ENCODE measurements at places on chromosomes 1 and 21. TPM values are rescaled to one million over a fixed set of nuclear protein-coding genes. Genes with fewer than 3 reads are reported as not detected.
A peak's percentile ranks its signal among the peaks of the same experiment; 100 is the strongest.

DNA sequence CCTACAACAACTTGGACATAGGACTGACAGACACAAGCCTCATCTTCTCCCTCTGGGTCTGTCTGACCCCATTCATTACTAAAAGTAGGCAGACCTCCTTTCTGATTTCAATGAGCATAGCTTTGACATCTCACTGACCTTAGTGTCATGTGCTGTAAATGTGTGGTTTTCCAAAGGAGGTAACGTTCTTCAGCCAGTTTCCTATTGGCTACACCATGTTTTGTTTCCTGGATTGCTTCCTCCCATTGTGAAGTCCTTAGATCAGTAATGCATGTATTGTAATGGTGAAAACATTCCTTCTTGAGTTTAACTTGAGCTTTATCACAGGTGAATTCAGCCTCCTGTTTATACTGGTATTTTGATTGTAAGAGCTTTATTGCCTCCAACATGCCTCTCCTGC, 20.6 kb downstream of the STXBP3 start:
- no peak for DNase-seq

DNA sequence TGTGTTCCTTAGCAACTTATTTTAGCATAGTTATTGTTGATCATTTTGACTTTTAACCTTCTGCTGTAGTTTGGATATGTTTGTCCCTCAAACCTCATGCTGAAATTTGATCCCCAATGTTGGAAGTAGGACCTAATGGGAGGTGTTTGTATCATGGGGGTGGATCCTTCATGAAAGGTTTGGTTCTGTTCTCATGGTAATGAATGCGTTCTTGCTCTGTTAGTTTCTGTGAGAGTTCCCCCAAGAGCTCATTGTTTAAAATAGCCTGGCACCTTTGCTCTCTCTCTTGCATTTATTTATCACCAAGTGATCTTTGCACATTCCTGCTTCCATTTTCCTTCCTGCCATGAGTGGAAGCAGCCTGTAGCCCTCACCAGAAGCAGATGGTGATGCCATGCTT, 372.1 kb upstream of the VAMP3 start:
- DNase-seq, result no peak

GRCh38 chr1:201584471-201585092, 45.7 kb downstream of the NAV1 start:
- no peak for DNase-seq

GRCh38 chr1:51559064-51559500, 40.0 kb upstream of the EPS15 start:
- DNase-seq, result no peak

RUNX3 gene
- not detected for total RNA-seq

DNA sequence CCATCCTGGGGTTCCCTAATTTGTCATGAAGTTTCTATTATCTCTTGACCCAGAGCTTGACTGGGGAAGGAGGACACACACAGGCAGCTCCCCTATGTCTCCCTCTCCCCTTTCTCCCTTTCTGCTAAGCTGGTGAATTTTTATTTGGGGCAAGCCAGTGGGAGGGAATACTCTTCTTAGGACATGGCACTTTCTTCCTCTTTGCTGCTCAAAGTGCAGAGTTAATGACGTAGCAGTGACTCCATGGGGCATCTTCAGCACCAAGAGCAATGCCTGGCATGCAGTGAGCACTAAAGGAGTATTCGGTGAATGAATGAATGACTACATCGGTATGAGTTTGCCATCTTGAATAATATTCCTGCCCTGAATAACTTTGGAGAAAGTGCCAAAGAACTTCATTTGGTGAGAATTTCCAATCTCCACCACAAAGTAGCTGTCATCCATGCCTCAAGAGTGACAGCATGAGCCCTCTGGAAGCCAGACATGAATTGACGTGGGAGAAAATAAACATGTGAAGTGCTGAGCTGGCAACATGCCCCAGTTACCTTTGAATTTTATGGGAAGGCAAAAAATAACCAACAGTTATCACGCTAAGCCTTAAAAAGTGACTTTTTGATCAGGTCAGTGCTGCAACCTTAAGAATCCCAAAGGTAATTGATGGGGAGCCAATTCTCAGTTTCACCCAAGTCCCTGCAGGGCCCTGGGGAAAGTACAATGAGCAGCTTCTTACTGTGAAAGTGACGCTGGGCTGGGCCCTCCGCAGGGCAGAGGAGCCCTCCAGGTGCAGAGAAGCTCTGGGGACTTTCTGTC, 22.1 kb upstream of the ATF3 start:
- DNase-seq, result no peak

GRCh38 chr1:161988413-161988812, 35.3 kb downstream of the OLFML2B start:
- no peak for DNase-seq

DNA sequence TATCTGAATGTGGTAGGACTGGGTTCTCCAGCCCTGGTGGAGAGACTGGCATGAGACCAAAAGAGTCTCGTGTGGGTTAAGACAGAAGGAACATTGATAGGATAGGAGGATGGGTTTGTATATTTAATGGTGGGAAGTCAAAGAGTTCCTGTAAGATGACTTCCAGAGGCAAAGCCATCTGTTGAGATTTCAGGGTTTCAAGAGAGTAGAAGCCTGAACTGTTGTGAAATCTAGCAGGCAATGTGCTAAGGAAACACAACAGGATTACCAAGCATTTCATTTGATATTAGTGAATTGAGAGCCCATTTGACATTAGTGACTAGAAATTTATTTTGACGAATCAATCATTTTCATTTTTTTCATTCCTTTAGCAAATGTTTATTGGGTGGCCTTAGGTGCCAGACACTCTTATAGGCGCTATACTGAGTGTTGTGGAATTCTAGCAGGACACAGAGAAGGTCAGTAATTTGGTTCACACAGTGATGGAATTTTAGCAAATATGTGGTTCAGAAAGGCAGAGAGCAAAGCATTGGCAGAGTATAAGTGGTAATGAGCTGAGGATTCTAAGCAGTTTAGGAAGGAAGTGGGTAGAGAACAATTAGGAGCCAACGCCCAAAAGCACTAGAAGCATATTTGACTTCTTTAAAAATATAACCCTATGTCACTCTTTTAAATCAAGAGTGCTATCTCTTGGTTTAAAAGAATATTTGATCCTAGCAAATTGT, 149.3 kb downstream of the AK5 start:
- DNase-seq, result no peak

DNA sequence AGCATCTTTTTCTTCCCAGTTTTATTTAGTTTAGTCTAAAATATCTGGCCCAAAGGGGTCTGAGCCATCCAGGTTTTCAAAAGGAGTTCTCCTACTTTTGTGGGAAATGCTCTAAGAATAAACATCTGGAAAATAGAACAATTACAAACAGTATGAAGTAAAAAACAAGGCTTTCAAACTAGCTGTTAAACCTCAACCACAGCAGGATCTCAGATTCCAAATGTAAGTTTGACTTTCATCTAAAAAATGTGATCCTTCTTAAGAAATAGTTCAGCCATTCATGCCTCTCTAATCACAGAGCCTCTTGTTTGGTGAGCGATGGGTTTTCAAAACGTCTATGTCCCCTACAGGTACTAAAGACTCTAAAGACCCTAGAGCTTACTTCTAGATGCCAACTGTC, 413.5 kb downstream of the DUSP10 start:
- no peak for DNase-seq

SPRR2F gene
- total RNA-seq, result not detected

- DNase-seq, result no peak
These were observed 367.6 kb downstream of the PTBP2 start for GRCh38 chr1:97089173-97089572.

DNA sequence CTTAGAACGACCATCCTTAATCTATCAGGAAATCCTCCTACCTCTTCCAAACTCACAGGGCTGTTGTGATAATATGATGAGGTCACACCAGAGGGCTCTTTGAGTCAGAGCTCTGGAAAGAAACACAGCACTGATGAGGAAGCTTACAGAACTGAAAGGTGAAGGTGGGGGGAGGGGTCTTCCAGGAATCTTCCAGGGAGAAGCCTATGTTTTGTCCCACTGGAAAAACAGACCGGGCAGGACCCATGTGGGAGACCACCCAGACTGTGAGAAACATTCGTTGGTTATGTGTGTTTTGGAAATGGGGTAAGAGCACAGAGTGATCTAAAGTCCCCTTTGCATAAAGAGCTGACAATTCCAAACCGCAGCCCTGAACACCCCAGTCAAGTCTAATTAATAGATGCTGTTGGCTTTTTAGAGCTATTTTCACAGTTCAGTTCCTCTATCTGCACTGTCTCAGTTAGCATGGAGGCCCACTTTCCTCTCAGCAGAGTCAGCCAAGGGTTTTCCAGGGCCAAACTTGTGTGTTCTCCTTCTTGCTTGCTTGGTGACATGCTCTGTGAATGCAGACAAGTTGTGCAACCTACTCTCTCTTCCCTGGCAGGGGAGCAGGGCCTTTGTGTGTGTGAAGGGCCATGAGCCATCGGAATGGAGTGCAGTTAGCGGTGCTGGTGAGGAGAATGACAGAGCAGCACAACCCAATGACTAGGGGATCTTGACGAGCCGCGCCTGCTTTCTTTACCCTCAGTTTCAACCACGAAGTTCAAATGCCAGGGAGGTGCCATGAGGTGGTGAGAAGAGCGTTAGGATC, 12.3 kb downstream of the PHLDA3 start:
- peak; percentile 91 for DNase-seq

LIN28A gene
- not detected for total RNA-seq

- no peak for DNase-seq
These were observed 56.9 kb downstream of the TIAM1 start for GRCh38 chr21:31287201-31287600.

GRCh38 chr21:37896788-37897187, 19.5 kb downstream of the KCNJ6 start:
- DNase-seq, result no peak

CLCA4 gene
- not detected for total RNA-seq

FCRL4 gene
- not detected for total RNA-seq

TNFRSF18 gene
- total RNA-seq, result 3.1 TPM

- DNase-seq, result no peak
These were observed 692.7 kb downstream of the LTN1 start for GRCh38 chr21:28299946-28300345.

CDCA8 gene
- total RNA-seq, result 60.0 TPM

DNA sequence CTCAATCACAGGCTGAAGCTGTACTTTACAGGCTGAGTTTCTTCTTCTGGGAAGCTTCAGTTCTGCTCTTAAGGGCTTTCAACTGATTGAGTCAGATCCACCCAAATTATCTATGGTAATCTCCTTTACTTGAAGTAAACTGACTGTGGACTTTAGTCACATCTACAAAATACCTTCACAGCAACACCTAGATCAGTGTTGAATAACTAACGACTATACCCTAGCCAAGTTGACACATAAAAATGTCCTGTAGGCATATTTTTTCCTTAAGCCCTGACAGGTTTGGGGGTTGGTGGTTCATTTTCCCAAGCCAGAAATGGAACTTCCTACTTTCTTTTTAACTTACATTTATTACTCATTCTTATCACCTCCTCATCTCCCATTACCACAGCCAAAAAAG, 42.9 kb upstream of the PRKACB start:
- DNase-seq, result no peak

DNA sequence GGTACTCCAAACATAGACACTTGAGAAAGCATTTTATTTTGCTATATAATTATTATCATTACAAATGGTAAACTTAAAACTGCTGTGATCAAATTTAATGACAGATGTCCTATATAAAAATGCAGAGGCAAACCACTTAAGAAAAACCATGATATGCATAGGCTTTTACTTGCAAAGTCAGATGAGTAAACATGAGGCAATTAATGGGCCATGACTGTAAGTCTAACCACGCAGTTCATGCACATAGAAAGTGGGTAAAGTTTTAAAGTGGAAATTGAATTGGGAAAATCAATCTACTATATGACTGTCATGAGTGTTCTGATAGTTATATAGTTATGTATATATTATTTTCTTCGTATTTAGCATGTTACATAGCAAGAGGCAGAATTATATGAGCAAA, 219.2 kb downstream of the PTPRC start:
- no peak for DNase-seq

DNA sequence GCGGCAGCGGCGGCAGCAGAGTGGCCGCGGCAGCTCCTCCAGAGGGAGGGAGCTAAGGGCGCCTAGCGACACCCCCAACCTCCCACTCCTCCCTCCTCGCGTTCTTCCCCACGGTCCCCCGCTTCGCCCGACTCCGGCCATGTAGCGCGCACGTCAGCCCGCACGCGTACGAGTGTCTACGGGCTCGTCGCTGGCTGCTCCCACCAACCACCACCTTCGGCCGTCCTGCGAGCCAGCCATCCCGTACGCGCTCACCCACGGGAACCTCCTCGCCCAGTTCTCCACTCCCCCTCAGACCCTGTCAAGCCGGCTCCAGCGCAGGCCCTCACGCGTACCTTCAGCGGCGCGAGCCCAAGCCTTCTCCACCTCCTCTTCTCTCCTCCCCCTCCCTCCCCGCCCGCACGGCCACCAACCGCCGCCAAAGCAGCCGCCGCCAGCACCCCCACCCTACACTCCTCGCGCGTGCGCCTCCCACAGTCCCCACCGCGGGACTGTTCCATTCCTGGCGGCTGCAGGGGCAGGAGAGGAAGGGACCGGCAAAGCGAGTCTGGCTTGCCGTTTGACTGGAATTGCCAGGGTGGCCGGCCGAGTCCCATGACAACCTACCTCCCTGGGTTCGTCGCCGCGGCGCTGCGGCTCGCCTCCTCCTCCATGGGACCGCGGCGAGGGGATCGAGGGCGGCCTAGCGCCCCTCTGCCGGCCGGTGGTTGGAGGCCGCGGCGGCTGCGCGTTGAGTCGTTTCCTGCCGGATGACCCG, at the start of gene YY1AP1:
TSS of gene YY1AP1 (minus strand) at position 451 of the 757 bp plus-strand sequence. CDS start 8,338 bp downstream, outside the sequence.
- no peak for DNase-seq

- peak; percentile 32 for DNase-seq
These were observed 85.7 kb downstream of the NRDC start for GRCh38 chr1:51792864-51793263.

OPTC gene
- total RNA-seq, result not detected

IFI44 gene
- total RNA-seq, result 1.3 TPM

GRCh38 chr1:43853161-43853921, 80.3 kb upstream of the ARTN start:
- DNase-seq, result no peak

- DNase-seq, result peak; percentile 10
These were observed 43.7 kb upstream of the RNF11 start for GRCh38 chr1:51192213-51192843.

DNA sequence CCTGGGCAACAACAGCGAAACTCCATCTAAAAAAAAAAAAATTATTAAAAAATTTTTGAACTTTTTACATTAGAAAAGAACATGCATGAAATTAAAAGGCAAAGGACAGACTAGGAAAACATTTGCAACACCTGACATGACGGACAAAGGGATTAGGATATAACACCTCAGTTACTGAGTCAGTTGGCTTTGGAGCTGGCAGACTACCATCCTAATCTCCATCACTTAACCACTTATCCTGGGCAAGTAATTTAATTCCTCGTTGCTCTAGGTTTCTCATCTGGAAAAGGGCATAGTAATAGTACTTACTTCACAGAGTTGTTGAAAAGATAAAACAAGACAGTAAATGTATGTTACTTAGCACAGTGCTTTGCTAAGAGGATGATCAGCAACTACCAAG, 11.9 kb downstream of the HECTD3 start:
- no peak for DNase-seq

- no peak for DNase-seq
These were observed 653.8 kb downstream of the NPHP4 start for GRCh38 chr1:5338466-5338865.

TGFB2 gene
- 35.7 TPM for total RNA-seq

GRCh38 chr1:71015745-71016144, 31.9 kb downstream of the PTGER3 start:
- no peak for DNase-seq

VSIG8 gene
- total RNA-seq, result not detected

- no peak for DNase-seq
These were observed 20.0 kb upstream of the DISP1 start for GRCh38 chr1:222794656-222795474.

HLX gene
- 0.63 TPM for total RNA-seq

Data from epithelial cell of proximal tubule (primary cell).